Hematopoietic multipotent progenitor cell (in vitro differentiated cells): ENCODE measurements at places on chromosomes 16 and 17.

DNA sequence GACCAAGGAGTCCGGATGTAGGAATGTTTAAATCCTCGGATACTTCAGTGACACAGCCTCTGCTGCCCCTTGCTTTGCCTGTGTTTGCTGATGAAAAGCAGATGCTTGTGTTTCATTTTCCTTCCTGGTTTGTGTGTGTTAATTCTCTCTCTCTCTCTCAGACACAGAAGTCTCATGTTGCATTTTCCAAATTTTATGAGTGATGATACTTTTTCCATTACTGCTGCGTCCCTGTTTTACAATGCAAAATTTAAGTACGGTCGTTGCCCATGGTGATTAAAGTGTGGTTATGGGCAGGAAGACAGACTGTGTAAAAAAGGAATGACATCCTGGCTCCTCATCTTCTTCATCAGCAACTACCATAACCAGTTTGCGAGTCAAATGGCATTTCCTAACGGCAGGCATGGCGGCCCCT is 5.7 kb downstream of the RMI2 start:
- DNase-seq, result no peak

- DNase-seq, result no peak
Measured at GRCh38 chr17:48746916-48747444, 18.4 kb upstream of the HOXB13 start.

GRCh38 chr17:34472363-34472762 is 107.0 kb upstream of the TMEM132E start:
- DNase-seq, result no peak

GRCh38 chr17:77503293-77503655 is 362.5 kb downstream of the SEC14L1 start:
- no peak for DNase-seq

- peak; percentile 43 for DNase-seq
Measured at GRCh38 chr17:81536299-81537290, 8.4 kb downstream of the FSCN2 start.

- peak; percentile 48 for DNase-seq
Measured at GRCh38 chr16:87635541-87636049, 33.3 kb downstream of the JPH3 start.

- no peak for DNase-seq
Measured at GRCh38 chr17:17975436-17975835, 2.8 kb downstream of the DRC3 start.

DNA sequence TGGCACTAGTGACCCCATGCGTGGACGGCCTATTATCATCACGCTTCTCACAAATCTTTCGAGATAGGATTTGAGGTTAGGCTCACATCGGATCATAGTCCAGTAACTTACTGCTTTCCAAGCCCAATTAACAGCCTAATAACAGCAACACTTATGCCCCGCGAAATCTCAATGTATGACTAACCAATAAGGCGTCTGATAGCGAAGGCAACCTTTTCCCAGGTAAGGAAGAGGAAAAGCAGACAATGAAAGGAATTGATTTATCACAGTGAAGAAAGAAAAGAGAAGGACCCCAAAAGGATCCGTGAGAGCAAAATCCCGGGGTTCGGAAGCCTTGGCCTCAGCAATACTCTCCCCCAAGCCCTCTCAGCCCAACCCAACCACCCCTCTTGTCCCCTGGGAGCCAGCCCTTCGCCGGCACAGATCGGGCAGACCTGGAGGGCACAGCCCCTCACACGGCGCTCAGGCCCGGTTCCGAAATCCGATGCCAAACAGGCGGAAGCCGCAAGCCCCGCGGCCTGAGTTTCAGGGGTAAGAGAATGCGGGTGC is 534 bp downstream of the GPATCH8 start:
- peak; percentile 8 for DNase-seq

- DNase-seq, result no peak
Measured at GRCh38 chr16:89253548-89254287, 36.2 kb downstream of the ZNF778 start.

DNA sequence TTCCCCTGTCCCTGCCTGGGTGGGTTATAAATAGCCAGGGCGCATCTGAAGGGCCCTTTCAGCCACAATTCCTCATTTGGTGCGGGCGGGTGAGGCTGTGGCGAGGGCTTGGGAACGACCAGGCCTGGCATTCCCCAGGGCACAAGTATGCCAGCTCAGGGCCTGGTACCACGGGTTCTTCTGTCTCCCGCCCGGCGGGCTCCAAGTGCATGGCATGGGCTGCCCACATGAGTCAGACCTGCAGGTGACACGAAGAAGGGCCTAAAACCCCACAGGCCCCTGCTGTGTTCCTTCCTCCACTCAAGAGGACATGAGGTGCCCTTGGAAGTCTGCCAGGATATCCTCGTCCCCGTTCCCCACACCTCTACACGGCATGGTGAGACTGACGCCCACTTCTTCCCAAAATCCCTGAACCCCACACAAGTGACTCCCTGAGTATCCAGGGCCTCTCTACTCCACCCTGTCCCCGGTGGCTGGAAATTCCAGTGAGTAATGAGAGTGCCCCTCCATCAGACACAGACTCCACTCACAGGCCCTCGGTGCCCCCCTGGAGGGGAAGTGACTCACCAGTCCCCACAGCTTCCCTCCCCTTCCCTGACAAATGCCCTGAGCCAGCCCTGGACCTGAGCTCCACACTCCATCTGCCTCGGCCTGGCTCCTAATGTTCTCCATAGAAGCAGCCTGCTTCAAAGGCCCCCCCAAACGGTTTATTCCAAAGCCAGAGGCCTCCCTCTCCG is 68.8 kb downstream of the ABR start:
- peak; percentile 85 for DNase-seq

GRCh38 chr16:373020-373598 is 2.8 kb upstream of the MRPL28 start:
- DNase-seq, result no peak

DNA sequence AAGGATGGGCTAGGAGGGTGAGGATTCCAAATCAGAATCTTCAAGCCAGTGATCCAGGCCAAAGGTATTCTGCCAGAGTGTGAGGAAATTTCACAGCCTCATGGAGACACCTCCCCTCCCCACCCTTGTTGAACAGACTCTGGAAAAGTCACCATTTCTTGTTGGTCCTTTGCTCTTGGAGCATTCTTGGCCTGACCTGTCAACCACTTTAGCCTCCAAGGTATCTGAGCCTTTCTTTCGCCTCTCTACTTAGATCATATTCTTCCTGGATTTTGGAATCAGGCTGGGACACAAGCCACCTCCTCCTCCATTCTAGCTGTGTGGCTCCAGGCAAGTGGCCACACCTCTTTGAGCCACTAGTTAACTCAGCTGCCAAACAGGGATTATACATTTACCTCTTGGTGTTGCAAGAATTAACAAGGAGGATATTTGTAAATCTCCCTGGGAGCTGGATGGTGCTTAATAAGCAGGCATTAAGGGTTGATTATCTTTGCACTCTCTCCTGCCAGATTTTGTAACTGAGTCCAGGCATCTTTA is 193.5 kb downstream of the WWOX start:
- no peak for DNase-seq

- DNase-seq, result no peak
Measured at GRCh38 chr17:67208232-67208631, 36.8 kb downstream of the HELZ start.

DNA sequence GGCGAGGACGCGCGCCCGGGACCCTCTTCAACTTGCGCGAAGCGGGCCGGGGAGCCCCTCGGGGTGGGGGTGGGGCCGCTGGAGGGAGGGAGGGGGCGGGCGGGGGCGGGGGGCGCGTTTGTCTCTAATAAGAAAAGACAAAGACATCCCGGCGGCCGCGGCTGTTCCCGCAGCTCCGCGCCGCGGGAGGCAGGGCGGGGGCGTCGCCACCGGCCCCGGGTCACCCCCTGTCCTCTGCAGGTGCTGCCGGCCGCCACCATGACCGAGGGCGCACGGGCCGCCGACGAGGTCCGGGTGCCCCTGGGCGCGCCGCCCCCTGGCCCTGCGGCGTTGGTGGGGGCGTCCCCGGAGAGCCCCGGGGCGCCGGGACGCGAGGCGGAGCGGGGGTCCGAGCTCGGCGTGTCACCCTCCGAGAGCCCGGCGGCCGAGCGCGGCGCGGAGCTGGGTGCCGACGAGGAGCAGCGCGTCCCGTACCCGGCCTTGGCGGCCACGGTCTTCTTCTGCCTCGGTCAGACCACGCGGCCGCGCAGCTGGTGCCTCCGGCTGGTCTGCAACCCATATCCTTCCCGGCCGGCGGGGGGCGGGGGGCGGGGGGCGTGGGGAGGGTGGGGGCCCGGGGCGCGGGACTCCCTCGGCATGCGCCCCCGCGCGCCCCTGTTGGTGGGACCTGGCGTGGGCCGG is 714 bp downstream of the CACNA1H start:
- no peak for DNase-seq

DNA sequence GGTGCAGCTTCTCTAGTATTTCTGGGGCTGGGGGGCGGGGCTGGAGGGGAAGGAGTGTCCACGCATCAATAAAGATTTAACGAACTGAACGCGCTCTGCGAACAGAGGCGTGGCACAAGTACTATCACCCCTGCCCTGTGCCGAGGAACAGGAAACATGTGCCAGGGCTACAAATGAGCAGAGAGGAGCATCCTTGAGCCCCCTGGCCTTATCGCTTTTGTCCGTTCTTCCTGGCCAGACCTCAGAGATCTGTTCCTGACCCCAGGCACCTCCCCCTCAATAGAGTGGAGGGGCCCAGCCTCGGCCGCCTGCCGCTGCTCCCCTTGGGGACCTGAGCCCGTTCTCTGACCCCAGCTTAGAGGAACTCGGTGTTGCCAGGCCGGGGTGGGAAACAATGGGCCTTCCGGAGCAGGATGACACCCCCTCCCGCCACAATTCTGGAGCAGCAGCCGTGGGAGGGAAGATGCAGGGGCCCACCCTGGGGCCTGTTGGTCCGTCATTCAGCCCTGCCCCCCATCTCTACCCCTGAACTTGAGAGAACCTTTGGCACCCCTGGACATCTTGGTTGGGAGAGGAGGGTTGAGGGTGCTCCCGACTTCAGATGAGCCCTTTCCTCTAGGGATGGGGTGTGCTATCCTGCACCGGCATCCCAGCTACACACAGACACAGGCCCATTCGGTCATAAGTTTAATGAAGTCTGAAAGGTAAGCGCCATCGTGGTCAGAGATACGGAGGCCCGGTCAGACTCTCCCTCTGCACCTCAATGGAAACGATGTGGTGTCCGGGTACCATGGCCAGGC is 1.1 kb downstream of the NAA38 start:
- DNase-seq, result peak; percentile 95

DNA sequence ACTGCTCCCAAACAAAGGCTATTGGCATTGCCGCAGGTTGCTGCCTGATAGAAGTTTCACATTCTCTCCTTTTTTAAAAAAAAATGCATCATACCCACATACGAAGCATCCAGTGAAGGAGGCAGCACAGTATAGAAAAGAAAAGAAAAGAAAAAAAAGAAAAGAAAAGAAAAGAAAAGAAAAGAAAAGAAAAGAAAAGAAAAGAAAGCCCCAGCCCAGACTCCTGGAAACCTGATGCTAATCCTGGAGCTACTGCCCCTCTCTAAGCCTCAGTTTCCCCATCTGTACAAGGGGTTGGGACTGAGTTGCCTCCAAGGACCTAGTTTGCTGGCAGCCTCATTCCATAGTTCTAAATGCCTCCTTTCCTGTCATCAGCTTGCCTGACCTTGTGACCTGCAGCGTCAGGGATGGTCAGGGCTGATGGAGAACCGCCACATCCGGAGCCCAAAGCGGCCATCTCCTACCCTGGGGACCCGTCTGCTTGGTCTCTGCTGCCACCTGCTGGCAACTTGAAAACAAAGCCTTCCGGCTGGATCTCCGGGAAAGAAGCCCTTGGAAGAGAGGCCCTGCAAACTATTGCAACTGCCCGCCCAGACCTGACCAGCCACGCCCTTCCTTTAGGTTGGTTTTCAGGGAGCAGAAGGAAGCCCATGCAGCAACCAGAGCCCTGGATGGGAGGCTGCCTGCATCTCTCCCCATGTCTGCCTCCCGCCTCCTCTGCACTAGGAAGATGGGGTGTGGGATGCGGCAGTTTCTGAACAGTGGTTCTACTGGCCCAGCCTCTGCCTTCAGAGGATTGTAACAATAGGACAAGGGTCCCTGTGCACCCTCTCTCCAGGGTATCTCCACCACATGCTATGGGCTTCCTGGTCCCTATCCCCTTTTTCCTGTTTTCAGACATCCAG is 13.0 kb downstream of the AIPL1 start:
- peak; percentile 59 for DNase-seq

DNA sequence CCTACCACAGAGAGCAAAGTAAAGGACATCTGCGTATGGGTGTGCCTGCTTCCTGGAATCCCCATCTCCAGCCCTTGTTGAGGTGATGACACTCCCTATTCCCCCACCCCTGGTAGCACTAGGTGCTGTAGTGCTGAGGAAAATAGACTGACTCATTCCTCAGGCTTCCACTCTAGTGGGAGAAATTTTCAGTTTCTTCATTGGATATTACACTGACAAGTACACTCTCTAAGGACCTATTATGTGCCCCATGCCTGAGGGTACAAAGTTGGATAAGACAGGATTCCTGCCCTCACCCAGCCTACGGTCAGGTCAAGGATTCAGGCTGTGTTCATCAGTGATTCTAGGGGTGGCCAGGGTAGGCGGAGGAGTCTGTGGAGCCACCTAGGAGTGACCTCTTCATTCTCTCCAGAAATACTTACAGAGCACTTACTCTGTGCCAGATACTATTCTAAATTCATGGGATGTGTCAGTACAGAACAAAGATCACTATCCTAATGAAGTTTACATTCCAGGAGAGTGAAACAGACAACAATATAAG is 4.5 kb upstream of the ZC3H7A start:
- DNase-seq, result no peak

DNA sequence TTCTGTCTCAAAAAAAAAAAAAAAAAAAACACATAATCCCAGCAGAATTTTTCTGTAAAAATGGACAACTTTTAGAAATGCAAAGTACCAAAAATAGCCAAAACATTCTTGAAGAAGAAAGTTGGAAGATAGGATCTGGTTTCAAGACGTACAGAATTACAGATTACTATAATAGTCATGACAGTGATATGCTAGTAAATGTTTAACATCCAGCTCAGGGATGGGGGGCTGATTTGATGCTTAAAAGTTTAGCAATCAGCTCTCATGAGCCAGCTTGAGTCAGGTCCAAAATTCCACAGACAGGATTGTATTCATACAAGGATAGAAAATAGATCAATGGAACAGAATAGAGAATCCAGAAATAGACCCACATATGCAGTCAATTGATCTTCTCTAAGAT is 100.5 kb downstream of the CYB561 start:
- DNase-seq, result no peak

DNA sequence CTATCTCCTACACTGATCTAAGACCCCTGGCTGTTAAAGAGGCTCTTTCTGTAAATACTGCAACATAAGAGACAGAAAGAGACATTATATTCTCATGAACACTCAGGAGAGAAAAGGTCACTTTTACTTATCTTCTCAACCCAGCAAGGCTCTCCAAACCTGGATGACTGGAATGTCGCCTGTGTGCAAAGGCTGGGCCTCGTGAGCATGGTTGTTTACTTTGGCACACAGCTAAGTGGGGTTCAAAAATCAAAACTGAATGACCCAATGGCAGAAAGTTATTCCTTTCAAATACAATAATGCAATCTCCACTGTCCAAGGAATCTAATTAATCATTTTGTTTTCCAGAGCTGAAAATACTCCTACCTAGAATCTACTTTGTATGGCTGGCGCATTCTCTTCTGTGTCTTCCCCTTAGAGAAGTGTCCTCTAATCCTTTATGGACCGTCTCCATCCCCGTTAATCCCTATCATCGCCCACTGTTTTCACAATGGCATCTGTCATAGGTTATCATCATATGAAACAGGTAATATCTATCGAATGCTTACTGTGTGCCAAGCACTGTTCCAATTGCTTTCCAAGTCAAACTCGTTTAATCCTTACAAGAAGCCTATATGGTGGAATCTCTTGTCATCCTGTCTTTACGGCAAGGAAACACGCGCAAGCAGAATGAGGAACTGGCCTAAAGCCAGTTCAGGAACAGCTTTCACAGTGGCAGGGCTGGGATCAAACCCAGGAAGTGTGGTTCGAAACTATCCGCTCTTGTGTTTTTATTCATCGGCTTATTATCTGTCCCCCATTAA is 1.3 kb downstream of the SLX4 start:
- DNase-seq, result peak; percentile 17
